ENCODE measurements at places on chromosomes 12 and 14.

GRCh38 chr12:64010069-64010686 is 165.7 kb downstream of the SRGAP1 start:
- no peak for DNase-seq

DNA sequence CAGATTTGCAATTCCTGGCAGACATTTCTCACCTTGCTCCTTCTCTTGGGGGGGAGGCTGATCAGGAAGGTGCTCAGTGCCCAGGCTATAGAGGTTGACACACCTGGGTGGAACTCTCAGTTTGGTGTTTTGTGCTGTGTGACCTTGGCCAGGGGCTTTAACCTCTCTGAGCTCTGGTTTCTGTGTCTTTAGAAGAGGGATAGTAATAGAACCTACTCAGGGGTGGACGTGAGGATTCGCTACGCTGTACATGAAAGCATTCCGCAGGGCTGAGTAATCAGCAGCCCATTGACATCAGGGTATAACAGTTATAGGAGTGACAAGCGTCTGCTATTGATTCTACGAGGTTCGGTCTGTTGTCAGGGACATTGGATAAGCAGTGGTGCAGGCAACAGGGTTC is 98.1 kb downstream of the PHETA1 start:
- no peak for DNase-seq

- no peak for DNase-seq
Measured at GRCh38 chr12:82800185-82800584, 113.5 kb downstream of the TMTC2 start.

- DNase-seq, result no peak
Measured at GRCh38 chr12:3432868-3433267, 58.1 kb upstream of the PRMT8 start.

DNA sequence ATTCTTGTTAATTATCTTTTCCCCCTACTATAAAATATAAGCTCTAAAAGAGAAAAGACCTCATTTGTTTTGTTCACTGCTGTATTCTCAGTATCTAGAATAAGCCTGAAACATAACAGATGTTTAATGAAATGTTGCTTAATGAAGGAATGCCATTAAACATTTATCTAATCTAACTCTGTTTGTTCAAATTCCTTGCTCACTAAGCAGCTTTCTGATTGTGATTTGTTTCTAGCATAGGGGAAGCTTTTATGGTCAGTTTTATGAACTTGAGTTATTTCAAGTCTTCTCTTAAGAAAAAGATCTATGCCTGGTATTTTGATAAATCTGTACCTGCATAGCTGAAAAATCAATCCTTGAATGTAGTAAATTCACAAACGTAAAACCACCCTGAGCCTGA is 308.6 kb downstream of the CCDC91 start:
- no peak for DNase-seq

GRCh38 chr14:104650057-104650980 is 39.1 kb upstream of the INF2 start:
- peak; percentile 48 for DNase-seq

DNA sequence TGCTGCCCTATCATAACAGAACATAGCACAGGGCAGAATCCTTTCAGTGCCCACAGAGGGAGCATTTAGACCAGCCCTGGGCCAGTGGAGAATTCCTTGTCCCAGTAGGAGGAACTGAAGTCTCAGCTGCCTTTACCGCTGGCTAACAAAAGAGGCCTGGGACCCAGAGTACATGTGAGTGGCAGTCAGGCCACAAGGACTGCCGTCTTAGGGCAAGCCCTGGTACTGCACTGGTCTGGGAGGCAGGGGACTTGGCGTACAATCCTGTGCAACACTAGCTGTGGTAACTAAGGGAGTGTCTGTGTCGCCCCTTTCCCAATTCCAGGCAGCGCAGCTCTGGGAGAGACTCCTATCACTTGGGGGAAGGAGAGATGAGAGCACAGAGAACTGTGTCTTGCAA is 17.0 kb upstream of the CSRP2 start:
- no peak for DNase-seq

- no peak for DNase-seq
Measured at GRCh38 chr14:75804570-75805275, 143.7 kb downstream of the TTLL5 start.

DNA sequence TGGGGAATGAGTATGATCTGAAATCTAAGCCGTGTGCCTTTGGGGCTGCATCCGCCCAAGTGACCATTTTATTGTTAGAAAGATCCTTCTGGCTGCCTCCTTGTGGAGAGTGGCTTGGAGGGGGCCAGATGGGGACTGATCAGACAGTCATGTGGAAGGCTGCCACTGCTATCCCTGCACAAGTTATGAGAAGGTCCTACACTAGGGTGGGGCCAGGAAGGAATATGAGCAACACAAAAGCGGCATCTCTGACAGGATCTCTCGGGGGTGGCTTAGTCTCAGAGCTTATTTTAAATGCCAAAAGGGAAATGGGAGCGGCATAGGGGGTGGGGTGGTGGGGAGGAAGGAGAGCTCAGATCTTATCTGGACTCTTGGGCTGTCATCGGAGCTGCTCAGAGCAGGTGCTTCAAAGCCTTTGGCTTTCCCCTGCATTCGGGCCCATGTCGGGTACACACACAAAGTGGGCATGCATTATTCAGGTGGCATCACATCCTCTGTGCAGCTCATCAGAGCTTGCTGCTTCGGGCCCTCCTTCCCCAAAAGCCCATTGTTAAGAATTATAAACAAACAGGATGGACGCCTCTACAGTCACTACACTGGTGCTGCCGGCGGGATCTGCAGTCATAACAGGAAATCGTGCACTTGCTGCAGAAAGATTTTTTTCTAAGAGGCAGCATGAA is 805.4 kb downstream of the VRK1 start:
- DNase-seq, result peak; percentile 8

DNA sequence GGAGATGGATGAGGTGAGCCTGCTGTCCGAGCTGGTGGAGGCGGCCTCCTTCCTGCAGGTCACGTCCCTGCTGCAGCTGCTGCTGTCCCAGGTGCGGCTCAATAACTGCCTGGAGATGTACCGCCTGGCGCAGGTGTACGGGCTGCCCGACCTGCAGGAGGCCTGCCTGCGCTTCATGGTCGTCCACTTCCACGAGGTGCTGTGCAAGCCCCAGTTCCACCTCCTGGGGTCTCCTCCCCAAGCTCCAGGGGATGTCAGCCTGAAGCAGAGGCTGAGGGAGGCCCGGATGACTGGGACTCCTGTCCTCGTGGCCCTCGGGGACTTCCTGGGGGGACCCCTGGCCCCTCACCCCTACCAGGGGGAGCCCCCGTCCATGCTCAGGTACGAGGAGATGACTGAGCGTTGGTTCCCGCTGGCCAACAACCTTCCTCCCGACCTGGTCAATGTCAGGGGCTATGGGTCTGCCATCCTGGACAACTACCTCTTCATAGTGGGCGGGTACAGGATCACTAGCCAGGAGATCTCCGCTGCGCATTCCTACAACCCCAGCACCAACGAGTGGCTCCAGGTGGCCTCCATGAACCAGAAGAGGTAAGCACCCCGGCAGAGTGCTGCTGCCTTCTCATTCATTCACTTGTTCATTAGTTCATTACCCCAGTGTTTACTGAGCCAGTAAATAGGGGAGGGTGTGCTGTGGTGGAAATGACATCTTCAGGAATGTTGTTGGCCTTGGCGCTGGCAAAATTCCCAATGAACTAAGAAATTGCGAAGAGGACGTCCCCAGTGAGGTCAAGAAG is 774 bp upstream of the MANSC4 start:
- peak; percentile 16 for DNase-seq

GRCh38 chr14:102690509-102691286 is 86.6 kb upstream of the TRAF3 start:
- DNase-seq, result no peak

DNA sequence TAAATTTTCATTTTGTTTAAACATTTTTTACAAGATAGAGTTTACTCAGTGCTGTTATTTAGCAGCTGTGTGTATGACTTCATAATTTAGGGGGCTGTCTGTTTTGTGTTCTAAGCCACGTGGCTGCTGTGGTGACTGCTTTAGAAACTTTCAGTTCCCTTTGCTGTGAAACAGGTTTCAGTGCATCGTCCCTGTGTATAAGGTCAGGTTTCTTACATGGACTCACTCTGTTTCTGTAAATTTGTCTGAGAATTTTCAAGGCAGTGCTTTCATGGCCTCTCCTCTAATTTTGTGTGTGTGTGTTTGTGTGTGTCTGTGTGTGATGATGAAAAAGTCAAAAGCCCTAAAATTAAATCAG is 32.4 kb downstream of the BICD1 start:
- DNase-seq, result no peak

DNA sequence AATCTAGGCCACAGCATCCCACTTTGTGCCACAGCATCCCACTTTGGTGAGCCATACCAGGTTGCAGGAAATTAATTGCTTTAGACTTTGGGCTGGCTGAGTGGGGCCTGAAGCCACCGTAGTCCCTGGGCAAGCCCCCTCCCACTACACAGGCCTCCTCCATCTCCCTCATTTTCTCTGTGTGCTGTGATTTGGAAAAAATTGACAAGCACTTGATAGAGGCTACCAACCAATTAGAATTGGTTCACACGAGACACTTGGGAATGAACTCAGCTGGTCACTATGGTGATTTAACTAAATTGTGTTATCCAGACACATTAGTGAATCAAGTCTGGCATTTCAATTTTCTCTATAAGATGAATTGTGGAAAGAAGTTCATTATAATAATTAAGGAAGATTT is 481.1 kb downstream of the DIO2 start:
- no peak for DNase-seq

DNA sequence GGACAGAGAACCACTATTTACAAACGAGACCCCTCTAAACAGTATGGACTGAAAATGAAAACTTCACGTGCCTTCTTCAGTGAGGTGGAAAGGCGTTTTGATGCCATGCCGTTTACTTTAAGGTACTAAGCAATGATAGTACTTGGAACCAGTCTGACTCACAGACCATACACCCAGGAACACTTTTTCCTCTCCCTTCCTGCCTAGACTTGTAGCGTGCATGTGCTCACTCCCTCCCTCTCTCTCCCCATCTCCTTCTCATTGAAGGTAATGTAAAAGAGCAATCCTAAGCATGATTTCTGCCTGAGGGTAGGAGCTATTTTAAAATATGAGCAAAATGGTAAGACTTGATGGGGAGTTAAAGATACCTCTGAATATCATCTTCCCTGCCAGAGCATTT is 5.9 kb upstream of the RPL41 start:
- DNase-seq, result no peak

- DNase-seq, result peak; percentile 47
Measured at GRCh38 chr12:9331218-9331626, 123.0 kb upstream of the PZP start.

DNA sequence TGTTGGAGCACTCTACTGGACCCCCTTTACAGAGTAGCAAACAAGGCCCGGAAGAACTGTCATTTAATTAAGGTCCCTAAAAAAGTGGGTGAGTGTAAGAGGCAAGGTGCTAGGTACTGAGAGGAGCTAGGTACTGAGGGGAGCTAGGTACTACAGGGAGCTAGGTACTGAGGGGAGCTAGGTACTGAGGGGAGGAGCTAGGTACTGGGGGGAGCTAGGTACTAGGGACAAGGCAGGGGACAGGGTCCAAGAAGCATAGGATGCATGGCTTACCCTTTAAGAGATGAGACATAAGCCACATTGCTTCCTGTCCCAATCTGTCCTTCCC is 4.9 kb downstream of the KRT5 start:
- DNase-seq, result no peak

DNA sequence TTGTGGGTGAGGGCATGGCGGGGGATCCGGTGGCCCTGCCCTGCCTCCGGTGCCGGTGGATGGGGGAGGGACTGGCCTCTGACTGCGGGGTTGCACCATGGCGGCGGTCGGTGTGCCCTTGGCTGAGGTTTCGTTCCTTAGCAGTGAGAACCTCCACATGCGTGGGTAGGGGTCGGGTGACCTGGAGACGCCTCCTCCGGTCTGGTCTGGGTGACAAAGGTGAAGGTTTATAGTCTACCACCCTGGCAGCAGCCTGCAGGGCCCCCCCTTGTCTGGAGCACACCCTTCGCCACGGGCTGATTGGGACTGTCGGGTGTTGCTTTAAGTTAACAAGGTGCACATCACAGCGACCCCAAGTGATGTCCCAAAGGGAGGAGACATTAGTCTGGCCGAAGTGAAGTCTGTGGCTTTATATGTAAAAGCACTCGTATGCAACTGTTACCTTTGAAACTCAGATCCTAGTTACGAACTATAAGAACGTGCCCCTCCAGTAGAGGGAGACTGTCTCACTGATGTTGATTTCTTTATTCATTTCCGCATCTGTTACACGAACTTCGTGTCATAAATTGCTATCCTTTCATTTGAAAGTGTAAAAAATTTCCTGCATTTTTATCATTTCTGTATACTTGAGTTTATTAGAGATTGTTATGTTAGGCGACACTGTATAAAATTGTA is 74.4 kb downstream of the WDR20 start:
- no peak for DNase-seq

GRCh38 chr12:109029411-109029810 is 8.5 kb upstream of the SVOP start:
- DNase-seq, result no peak

DNA sequence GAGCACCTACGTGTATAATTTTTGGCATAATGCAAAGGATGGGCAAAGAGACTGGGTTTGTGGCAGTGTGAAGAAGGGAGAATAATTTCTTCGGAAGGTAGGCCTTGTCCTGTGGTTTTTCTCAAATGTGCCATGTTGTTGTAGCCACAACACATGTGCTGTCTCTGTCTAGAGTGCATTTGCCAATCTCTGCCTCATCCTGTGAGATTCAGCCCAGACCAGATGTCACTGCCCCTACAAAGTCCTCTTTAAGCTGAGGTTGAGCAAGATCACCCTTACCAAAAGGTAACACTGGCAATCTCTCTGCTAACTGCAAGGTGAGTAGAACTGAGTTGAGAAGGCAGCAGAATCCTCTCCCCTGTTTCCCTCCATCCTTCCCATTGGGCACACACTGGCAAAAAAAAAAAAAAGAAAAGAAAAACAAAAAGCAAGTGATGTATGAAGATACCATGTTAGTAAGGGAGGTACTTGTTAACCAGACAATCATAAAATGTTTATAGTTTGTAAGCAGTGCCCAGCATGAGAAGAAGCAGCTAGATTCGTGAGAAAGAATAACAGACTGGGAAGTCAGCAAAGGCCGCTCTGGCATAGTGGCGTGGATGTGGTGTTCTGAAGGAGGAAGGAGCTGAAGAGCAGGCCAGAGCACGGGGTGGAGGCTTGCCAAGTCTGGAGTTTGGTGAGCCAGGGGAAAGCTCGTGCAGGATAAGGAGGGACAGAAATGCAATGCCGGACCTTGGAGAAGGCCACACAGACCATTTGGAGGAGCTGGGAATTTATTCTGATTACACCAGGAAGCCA is 18.9 kb downstream of the DYRK2 start:
- DNase-seq, result no peak

Data from stimulated activated CD4-positive, alpha-beta T cell treated with anti-CD3 and anti-CD28 coated beads, TNF-alpha, amount 100 ng/mL, for 24 hours (primary cell).